ENCODE measurements at places on chromosomes 6 and 20.

DNA sequence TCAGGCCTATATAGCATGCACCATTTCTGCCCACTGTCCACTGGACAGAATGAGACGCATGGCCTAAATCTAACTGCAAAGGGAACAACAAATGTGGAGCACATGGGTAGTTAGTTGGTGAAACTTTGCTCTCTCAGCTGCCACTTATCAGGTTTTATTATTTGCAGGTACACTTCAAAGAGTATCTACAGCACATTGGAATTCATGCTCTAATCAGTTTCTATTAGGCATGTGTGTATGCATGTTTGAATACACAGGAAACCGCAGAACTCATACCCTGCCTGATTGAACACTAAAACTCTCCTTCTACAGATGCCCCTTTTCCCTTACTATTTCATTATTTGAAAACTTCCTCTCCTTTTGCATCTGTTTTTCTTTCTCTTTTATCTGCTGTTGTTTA lies 97.4 kb upstream of the HSF2 start:
- DNase-seq = no peak

GRCh38 chr6:134802426-134803058 lies 147.4 kb downstream of the ALDH8A1 start:
- DNase-seq = no peak

GRCh38 chr20:2524709-2525506 lies 11.5 kb upstream of the TMC2 start:
- DNase-seq = peak; percentile 55

- no peak for DNase-seq
These were observed 161.0 kb upstream of the SGK1 start for GRCh38 chr6:134478764-134479399.

- no peak for DNase-seq
These were observed 70.9 kb upstream of the UFL1 start for GRCh38 chr6:96450770-96451130.

DNA sequence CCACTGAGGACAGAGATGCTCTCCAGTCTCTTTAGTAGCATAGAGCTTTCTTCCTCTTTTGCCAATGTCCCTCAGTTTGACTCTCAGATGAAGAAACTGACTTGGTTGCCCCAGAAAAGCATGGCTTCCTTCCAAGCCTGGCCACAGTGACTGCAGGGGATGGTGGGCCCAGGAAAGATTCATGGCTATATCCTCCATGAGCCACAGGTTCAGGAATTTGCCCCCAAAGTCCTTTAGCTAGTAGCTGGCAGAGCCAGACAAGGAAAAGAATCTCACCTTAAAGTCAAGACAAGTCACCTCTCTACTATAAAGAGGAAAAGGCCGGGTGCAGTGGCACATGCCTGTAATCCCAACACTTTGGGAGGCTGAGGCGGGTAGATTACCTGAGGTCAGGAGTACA lies 43.4 kb downstream of the TRAM2 start:
- no peak for DNase-seq

DNA sequence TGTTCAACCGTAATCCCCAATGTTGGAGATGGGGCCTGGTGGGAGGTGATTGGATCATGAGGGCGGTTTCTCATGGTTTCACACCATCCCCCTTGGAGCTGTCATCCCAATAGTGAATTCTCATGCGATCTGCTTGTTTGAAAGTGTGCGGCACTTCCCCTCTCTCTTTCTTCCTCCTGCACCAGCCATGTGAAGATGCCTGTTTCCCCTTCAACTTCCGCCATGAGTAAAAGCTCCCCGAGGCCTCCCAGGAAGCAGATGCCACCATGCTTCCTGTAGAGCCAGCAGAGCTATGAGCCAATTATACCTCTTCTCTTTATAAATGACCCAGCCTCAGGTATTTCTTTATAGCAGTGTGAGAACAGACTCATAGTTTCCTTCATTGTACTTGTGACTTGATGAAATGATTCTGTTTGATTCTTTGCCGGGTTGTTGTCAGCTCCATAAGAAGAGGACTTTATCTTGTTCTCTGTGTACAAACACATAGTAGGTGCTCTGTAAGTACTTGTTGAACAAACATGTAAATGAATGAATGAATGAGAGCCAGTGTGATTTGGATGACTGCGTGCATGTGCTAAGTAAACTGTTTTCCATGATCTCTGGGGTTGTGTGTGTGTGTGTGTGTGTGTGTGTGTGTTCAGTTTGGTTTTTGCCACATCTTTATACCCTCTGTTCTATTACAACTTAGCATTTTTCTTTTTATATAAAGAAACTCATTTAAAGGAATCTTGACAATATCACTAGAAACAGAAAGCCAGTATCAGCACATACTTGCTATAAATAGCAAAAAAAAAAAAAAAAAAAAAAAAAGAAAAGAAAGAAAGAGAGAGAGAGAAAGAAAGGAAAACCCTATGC lies 22.5 kb upstream of the PTGIS start:
- DNase-seq = no peak

- no peak for DNase-seq
These were observed 42.3 kb downstream of the RPP40 start for GRCh38 chr6:4961322-4962168.

GRCh38 chr6:16239798-16240123 lies 1.4 kb downstream of the GMPR start:
- no peak for DNase-seq

- no peak for DNase-seq
These were observed 145.8 kb downstream of the DTNBP1 start for GRCh38 chr6:15516923-15517560.

GRCh38 chr20:24060851-24061590 lies 72.4 kb upstream of the GGTLC1 start:
- no peak for DNase-seq

DNA sequence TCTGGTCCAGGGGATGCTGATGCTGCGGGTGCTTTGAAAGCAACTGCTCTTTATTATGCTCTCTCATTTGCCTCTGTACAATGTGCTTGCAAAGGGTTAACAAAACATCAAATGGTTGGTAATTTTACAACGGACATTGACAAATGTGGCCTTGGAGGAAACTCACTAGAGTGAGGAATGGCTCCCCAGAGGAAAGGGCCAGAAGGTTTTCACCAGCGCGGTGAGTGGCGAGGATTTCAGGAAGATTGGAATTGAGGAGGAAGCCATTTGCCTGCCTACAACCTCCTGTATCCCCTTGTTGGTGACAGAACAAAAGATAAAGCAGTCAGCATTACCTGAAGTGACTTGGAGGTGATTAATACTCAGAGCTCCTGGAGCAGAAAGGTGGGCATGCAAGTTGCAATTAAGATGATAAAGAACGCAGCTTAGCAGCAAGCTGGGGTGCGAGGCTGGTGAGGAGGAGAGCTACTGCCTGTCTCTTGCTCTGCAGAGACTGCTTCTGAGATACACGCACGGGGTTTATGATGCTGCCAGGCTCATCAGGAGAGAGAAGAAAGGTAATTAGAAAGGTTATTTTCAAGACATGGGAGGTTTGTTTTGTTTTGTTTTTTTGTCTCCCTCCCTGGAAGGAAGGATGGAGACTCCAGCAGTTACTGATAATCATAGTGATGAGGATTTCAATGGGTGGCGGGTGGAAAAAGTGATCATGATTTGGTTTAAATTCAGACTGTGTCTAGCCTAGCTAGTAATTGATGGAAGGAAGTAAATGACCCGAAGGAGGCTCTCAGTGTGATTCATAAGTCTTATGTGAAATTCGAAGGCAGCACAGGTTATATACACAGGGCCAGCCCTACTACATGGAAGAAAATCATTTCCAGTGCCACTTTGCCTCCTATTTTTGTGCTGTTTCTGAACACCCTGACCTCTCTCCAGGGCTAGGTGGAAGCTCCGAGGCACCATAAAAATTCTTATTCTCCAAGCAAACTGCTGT lies 141.6 kb upstream of the DTNBP1 start:
- DNase-seq = no peak

DNA sequence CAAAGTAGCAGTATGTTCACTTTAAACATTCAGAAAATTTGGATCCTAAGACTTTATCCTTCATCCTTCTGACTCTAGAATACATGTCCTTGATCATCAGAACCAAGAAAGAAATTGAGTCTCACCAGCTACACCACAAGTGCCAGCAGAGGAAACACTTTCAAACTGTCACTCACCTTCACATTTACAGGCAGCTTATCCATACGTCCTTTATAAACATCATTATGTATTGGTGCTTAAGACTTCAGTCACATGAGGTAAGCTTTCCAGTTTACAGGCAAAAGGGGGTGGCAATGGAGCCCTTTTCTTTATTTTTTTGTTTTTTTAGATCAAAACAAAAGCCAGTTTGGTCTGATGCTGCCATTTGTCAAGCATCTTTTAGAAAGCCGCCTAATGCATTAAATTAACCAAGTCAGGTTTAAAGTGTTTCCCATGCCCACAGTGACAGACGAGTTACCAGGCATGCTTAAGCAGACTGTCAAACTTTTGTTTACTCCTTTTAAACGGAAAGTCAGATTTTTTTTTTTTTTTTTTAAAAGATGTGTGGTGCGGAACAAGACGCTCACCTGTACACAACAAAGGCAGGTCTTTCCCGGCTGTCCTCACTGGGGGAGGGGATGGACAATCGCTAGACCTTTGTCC lies 952 bp upstream of the BRPF3 start:
- DNase-seq = no peak

DNA sequence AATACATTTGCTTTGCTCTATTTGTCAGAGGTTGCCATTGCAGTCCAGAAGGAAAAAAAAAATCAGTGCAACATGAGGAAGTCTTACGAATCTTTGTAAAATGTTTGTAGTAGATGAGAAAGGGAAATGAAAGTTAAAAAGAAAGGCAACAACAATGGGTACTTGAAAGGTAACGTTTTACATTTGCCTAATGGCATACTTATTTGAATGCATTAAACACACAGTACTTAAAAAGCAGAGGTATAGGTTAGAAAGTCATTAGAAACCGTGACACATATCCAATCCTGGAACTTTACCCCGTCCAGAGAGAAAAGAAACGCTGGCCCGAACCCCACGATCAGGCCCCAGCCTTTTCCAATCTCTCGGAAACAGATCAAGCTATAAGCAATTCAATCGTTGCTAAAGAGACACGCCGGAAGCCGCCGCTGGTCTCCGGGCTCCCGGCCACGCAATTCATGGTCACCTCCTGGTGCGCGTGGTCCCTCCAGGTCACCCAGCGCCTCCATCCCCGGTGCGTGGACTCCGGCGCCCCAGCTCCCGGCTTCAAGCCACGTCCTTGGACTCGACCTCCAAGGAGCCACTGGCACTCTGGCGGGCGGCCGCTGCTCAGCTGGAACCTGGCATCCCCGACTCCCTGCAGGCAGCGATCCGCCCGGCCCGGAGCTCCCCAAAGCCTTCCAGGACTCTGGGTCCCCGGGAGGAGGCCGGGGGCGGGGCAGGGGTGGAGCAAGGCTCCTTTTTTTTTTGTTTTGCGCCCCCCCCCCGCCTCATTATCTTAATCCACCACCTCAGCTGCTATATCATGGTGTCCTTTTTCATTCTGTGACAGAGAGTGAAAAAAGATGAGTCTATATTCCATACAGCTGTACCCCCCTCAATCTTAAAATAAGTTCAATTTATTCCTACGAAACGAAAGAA lies at the start of gene SLC18B1:
Gene SLC18B1, minus strand, starts transcription at position 687 of the 918 bp plus-strand sequence. Its CDS starts 181 bp downstream, at position 506.
- DNase-seq = peak; percentile 51

DNA sequence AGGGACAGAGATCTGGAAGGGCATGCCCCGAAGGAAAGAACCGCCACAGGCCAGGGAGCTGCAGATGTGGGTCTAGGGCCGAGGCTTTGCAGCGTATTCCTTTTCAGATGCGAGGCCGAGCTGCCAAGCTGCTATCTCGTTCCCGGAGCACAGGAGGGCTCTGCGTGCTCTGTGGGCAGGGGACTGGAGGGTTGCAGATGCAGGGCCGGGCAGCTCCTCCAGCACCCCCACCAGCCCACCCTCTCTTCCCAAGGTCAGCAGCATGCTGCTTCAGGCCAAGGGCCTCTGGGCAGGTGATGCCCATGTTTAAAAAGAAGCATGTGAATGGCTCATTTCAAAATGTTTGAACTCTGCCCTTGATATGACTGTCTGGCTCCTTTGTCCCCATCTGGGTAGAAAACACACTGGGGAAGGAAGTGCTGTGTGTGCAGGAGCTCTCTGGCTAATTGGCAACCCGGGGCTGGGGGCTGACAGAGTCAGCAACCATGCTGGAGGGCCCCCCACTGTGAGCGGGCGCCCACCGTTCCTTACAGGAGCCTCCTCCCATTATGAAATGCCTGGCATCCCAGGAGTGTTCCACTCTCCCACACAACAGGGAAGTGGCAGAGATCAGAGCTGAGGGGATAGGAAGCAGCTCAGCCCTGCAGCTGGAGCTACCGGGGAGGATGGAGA lies 353.3 kb downstream of the ZFAND3 start:
- no peak for DNase-seq

Data from neuronal stem cell (in vitro differentiated cells).